ENCODE measurements at places on chromosomes 4 and X. TPM values are rescaled to one million over a fixed set of nuclear protein-coding genes. Genes with fewer than 3 reads are reported as not detected.

Gene CFAP47
- total RNA-seq, result 5.3 TPM

Gene CENPVL1
- total RNA-seq, result 3.3 TPM

DNA sequence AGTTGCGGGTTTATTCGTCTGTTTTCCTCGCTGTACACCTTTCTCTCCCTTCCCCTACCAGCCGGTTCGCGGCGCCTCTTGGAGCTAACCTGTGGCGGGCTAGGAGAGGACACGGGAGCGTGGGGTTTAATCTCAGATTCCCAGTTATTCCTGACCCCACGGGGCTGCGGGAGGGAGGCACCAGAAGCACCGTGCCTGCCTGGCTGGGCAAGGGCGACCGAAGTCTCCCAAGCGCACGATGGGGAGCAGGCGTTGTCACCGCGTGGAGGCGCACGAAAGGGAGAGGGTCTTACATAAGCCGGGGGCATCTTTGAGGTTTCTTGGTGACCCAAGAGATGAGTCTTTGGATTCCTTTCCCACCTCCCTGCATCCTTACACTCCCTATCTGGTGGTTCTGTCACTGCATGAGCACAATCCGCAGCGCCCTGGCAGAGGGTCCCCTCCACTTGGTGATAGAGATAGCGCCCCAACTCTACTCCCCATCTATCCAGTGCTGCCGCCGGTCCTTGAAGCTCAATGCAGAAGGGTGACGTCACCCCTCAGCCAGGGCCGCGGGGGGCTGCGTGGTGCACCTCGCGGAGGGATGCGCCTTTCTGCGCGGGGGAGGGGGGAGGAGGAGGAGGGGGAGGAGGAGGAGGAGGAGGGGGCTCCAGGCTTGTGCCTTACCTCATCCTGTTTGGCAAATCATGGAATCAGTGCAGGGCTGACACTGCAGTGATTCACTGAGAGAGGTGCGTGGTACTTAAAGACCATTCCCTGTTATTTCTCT lies 793 bp downstream of the TSPAN7 start:
- no peak for DNase-seq

GRCh38 chr4:53713767-53714166 lies 122.5 kb upstream of the LNX1 start:
- DNase-seq, result no peak

DNA sequence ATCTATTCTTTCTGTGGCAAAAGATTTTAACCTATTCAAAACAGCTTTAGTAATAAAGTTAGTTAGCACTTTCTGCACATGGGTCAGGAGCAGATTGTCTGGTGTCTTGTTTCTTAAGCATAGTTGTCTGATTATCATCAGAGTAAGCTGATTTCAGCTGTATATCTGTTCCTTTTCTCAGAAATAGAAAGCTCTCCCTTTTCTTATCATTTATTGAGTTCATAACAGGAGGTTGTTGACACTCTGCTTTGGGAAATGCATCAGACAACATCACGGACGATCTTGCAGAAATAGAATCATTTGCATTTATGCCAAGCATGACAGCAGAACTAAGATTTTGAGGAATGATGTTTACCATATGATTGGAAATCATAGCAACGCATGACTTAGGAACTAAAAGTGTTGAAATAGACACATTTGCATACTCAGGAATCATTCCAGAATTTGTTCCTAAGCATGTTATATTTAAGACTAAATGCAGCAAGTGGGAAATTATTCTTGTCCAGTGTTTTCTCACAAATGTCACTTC lies 66.7 kb downstream of the RBMX2 start:
- DNase-seq, result no peak

GRCh38 chr4:164725066-164725465 lies 28.9 kb upstream of the SMIM31 start:
- no peak for DNase-seq
